ENCODE measurements at places on chromosomes 11 and 22.

DNA sequence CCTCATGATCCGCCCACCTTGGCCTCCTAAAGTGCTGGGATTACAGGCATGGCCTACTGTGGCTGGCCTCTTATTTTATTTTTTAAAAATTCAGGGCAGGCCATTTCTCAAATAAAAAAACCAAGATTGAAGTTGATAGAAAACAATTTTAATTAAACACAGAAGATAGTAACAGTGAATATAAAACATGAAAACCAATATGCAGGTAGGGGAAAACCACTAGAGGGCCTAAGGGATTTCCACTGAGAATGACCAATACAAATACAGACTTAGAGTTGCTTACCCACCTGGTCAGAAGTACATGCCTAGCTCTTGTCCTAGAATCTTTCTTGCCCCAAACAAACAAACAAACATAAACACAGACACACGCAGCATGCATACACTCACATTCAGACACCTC, 1.7 kb upstream of the RTCB start:
- DNase-seq, result peak; percentile 5

DNA sequence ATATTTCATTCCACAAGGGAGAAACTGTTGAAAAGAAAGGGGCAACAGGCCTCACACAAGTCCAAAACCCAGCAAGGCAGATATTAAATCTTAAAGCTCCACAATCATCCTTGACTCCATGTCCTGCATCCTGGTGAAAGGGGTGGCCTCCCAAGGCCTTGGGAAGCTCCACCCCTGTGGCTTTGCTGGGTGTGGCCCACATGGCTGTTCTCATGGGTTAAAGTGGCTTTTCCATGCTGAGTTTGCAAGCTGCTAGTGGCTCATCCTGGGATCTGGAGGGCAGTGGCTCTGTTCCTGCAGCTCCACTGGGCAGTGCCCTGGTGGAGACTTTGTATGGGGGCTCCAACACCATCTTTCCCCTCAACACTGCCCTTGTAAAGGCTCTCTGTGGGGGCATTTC, 106.4 kb downstream of the CTNND1 start:
- no peak for DNase-seq

GRCh38 chr22:33247758-33248157, 189.6 kb upstream of the SYN3 start:
- no peak for DNase-seq

- DNase-seq, result peak; percentile 79
Measured at GRCh38 chr11:120180551-120181232, 30.1 kb upstream of the OAF start.

GRCh38 chr22:50274311-50274710, 4.1 kb upstream of the MAPK11 start:
- DNase-seq, result peak; percentile 58

GRCh38 chr22:22785316-22786065, 102.1 kb upstream of the IGLL5 start:
- DNase-seq, result no peak

DNA sequence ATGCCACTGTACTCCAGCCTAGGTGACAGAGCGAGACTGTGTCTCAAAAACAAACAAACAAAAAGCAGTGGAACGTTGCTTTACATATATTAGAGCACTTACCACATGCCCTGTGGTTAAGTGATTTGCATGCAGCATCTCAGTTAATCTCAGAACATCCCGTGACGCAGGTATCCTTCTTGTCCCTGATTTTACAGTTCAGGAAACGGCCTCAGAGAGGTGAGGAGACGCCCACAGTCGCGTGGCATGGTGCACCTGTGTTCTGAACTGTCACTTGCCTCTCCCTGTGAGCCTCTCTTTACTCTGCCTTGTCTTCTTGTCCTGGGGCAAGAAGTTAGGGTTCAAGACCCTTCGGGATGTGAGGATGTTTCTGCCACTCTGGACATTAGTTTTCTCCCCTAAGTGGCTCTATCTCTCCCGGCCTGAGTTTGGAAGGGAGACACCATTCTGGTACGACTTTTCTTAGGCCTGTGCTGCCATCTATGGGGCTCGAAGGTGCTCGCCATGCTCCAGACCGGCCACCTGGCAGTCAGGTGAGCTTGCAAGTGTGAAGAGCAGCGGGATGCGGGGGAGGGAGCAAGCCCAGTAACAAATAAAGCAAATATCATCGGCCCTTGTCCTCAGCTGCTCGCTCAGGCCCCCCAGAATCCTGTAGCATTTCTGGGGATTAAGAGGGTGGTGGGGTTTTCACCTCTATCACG, 25.6 kb downstream of the YWHAH start:
- DNase-seq, result peak; percentile 55

DNA sequence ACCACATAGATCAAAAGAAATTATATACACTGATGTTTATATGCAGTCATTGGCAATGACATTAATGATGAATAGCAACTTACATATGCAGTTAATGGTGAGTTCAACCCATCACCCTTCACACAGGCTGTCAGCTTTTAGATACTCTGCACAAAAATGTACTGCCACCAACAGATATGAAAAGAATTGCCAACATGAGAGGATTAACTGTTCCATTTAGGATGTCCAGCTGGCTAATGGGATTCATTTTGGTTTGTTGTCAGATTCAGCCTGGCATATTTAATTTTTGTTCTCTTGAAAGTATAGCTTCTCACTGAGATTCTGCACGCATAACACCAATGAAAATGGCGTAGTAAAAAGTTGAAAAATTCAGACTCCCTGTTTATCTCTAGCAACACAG, 554.0 kb upstream of the ARHGAP42 start:
- no peak for DNase-seq

GRCh38 chr11:92524542-92524941, 299.9 kb downstream of the FAT3 start:
- DNase-seq, result no peak

DNA sequence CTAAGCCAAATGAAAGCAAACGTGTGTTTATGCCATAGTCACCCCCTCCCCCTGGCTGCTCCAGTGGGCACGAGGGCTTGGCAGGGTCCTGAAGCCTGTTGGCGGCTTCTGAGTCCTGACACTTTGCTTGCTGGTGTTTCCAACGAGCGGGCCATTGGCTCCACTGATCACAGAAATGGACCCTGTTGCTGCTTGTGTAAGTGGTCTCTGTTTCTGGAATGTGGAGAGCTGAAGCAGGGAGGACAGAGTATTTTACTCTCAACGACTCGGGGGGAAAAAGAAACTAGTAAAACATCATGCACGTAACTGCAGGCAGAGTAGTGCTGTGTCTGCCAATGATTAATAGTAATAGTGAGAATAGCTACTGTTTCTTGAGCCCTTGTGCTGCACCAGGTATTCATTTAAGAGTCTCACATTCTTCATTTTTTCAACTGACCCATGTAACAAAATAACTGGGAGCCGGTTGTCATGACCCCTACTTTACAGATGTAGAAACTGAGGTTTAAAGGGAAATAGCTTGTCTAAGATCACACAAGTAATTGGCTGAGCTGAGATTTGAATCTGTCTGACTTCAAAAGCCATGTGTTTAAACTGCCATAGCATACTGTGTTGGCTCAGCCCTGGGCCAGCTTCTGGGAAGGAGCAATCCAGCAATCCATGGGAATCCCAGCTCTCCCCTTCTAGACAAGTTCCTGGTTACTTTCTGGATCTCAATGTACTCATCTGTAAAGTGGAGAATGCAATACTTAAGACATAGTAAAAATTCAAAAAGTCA, 526.7 kb downstream of the INSC start:
- no peak for DNase-seq

DNA sequence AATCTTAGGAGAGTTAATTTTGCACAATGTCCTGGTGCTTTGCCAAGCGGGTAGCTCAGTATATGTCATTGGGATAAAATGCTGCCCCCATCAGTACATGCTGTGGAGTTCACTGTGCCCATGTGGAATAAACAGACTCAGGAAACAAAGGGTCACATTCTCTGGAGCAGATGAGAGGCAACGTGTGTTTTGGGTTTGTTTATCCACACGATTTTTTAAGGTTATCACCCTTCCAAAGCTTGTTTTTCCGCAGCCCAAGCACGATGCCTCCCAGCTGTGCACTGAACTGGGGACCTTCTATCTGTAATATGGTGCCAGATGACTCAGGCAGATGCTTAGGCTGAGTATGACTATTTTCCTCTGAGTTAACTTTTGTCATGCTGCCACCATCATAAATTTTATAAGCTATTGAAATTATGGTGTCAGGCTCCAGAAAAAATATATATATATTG, 6.5 kb downstream of the OR4D6 start:
- DNase-seq, result no peak

GRCh38 chr11:107473792-107474191, 16.2 kb upstream of the CWF19L2 start:
- DNase-seq, result no peak

DNA sequence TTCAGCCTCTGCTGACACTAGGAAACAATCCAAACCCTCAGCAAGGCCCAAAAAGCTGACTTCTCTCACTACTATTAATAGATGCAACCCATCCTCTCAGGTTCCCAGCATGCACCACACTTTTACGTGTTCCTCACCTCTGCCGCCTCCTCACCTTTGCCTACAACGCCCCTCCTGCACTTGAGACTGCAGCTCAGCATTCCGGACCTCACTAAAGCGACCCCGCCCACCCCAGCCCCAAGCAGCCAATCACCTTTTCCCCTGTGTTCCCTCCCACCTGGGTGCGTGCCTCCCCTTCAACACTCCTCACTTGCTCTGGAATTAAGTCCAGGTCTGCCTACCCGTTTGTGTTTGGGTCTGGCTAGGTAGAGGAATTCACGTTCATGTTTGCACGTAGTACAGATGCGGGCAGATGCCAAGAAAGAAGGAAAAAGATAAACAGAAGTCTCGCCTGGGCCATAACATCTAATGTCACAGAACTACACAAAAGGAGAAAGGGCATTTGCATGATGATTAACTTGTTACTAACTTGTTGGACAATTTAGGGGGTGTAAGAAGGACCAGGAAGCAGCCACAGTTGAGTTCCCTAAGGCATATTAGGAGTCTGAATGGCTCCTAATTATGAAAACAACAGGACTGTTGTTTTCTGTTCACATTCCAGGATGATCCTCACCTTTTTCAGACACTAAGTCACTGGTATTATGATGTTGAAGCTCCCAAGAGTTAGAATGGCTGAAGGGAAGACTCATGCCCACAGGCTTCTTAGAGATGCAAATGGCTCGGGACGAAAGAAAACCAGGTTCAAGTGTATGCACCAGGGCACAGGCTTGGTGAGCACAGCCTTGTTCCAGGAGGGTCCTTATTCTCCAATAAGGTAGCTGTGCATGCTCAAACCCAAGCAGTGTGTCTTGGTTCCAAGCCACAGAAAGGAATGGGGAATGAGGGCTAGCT, 102.2 kb downstream of the MICAL3 start:
- DNase-seq, result no peak

DNA sequence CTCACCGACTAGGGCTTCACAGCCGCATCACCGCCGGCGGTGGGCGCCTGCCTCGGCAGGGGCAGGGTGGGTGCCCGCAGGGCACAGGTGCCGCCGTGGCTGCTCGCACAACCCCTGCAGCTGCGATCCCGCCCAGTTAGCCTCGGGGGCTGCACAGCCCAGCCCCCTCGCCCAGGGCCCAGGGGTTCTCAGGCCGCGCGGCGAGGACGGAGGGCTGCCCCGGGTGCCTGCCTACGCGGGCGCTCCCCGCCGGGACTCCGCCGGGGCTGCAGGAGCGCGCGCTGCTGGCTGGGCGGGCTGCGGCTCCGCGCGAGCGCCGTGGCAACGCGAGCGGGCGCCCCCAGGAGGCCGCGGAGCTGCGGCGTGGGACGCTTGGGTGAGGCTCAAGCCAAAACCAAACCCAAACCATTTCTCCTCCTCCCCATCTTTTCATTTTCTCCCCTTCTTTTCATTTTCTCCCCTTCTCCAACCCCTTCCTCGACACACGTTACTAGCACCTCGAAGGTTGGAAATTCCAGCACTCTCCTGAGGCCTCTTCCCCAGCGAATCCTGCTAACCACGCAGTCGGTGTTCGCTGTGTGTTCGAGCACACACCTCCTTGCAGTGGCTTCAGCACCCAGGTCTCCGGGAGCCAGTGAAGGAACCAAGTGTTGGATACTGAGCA, at the start of gene MICAL3:
TSS of gene MICAL3 (minus strand) at position 286 of the 664 bp plus-strand sequence. CDS start 117,749 bp downstream, outside the sequence.
- DNase-seq, result peak; percentile 63

GRCh38 chr11:65900125-65900898, at the start of gene FOSL1:
FOSL1 (minus strand) TSS chr11:65900388; CDS start chr11:65900339, 49 bp downstream.
- peak; percentile 95 for DNase-seq

DNA sequence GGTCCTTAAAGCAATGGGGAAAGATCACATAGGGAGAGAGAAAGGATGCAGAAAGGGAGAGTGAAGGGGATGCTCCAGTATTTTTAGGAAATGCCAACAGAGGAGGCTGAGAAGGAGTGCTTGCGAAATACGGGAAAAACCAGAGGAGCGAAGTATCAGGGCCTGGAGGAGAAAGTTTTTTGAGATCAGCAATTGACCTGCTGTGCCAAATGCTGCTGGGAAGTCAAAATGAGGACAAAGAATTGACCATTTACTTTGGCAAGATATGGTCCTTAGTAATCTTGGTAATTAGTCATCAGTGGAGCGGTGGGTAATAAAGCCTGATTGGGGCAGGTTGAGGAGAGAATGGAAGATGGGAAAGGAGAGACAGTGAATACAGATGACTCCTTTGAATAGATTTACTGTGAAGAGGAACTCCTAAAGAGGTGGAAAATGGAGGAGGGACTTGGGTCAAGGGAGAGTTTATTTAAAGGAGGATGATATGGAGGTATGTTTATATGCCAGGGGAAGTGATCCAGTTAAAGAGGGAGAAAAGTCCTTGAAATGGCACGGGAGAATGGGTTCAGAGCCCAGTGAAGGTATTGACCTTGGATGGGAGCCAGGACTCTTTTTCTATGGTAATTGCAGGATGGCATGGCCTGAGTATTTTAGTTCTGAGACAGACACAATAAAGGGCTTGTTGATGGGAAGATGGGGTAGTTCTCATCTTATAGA, 111.5 kb downstream of the PKNOX2 start:
- peak; percentile 25 for DNase-seq

GRCh38 chr11:4577761-4578160, 3.8 kb upstream of the OR52I2 start:
- DNase-seq, result no peak

GRCh38 chr11:128289048-128289447, 298.3 kb downstream of the ETS1 start:
- DNase-seq, result no peak

- DNase-seq, result no peak
Measured at GRCh38 chr11:112582366-112582765, 321.7 kb upstream of the PLET1 start.

DNA sequence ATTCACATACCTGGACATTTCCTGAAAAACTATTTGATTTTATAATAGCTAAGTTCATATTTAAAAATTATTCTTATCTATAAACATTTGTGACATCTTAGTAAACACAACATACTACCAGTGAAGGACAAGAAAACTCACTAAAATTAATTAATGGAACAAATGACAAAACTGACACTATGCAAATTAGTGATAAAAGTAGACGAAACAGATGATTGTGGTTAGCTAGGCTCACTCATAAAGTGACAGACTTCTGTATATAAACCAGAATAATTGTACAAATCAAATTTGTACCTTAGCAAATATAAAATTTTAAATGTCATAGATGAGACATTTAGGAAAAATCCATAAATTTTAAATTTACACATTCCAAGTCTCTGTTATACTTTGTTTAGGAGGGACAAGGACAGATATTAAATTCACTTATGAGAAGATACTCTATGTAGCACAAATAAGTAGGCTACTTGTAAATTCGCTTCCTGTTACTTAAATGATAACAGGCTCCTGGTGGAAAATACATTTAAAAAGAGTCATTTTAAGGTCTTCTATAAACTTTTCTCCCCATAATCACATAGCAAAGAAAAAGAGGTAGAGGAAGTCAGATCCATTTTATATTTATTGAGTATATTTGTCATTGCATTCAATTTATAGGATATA, 81.2 kb downstream of the KIF18A start:
- no peak for DNase-seq
